ENCODE measurements at places on chromosomes 1 and 21. TPM values are rescaled to one million over a fixed set of nuclear protein-coding genes. Genes with fewer than 3 reads are reported as not detected.

LCE1B gene
- not detected for polyA plus RNA-seq

MSH4 gene
- 0.33 TPM for polyA plus RNA-seq

FAAH gene
- 20.1 TPM for polyA plus RNA-seq

DNA sequence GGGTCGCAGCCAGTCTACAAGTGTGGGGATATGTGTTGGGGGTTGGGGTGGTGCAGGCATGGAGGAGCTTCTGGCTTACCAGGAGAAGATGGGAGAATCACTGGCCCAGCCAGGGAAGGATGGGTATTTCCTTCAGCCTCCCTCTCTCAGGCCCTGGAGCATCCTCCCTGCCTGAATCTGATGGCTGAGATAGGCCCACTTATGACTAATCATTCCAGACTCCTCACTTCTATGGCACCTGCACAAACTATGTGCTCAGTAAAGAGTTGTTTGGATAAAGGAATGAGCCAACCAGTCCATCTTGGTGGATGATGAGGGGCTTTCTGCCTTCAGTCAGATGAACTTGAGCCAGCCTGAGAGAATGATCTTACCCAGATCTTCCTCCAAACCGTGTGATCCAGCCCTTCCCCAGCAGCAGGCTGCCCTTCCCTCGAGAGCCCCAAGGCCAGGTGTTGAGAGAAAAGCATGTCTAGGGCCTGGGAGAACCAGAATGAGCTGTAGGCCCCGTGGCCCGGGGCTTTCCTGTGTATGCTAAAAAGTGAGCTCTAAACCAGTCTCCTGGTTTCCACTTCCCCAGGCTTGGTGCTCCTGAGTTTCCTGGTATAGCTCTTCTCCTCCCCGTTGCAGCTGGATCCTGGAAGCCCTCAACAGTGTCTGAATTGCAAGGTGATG, 1.3 kb downstream of the GPA33 start:
- DNase-seq: no peak

DNA sequence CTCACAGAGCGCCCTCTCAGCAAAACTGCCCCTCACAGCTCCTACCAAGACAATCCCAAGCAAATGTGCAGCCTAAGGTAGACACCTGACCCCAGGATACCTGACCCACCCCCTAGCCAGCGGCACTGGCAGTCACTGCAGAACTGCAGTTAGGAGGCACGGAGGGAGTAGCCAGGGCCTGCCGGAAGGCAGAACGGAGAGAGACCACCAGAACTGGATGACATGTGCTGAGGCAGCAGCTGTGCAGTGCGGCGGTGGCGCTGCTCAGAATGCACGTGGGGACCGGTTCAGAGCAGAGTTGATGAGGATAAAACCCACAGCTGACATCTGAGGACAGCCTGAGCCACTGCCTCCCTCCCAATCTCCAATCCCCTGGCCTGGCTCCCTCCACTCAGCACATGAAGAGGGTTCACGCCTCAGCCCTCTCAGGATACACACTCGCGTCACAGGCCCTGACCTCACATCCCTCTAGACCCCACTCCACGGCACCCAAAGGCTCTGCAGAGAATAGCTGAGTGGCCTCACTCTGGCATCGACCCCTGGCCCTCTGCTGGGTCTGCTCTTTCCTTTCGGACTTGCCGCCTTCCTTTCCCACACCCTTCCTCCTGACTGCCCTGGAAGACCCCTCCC, 29.6 kb downstream of the UBE2G2 start:
- no peak for DNase-seq

DNA sequence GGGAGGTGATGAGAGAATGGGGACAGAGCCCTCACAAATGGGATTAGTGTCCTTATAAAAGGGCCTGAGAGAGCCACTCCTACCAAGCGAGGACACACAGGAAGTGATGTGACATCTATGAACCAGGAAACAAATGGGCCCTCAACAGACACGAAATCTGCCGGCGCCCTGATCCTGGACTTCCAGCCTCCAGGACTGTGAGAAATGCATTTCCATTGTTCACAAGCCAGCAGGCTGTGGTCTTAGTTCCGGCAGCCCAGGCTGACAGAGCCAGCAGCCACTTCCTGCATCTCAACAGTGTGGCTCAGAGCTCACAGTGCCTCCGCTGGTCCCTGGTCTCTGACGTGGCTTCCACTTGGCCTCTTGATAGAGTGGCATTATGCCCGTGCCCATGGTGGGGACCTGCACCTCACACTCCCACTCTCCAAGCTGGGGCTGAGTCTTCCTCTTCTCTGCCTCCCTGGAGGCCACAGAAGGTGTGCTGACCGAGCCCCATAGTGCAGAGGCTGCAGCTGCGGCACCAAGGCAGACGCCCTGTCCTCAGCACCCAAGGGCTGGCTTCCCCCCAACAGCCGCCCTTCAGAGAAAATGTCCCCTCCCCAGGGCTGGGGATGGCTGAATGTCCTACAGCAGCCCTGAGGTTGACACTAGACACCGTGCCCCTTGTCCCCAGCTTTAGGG, 44.9 kb downstream of the ACOT7 start:
- DNase-seq: no peak

DNA sequence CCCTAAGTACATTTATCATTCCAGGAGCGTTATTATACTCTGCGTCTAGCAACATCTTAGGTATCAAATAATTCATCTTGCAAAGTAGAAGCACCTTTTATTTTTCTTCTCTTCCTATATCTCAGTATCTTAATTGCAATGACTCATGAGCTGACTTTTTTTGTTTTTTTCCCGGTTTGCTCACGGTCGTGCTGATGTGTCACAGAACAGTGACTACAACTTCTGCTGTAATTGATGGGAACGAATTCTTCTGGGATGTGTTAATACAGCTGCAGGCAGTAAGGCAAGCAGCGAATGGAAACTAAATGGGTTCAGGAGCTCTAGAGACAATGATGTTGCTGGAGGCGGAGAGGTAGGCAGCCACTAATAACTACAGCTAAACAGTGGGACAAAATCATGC, 89.8 kb upstream of the TMPRSS15 start:
- no peak for DNase-seq

PINK1 gene
- 38.7 TPM for polyA plus RNA-seq

PADI2 gene
- polyA plus RNA-seq: 111 TPM

COQ8A gene
- 78.1 TPM for polyA plus RNA-seq

DNA sequence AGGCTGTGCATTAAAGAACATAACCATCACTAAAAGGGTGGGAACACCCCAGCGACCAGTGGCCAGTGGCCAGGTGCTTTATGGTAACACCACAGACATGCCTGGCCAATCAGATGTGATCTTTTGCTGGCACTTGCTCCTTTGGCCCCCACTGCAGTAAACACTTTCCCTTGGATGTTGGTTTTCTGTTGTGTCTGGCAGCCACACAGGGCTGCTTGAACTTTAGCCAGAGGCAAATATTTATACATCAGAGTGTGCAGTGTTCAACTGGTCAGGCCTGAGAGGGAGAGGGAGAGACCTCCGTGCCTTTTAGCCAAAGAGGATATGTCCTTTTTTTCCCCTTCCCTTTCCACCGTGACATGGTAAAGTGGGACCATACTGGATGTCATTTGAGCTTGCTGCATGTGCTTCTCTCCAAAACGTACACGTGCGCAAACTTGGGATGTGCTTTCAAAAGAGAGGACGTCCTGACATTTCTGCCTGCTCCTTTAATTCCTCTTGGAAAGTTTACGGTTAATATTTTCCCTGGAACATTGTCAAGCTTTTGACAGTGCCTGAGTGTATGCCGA, 101.2 kb downstream of the NFIA start:
- peak; percentile 70 for DNase-seq

- DNase-seq: no peak
Observed at GRCh38 chr1:11539850-11540772, 61.2 kb downstream of the DISP3 start.

- no peak for DNase-seq
Observed at GRCh38 chr1:23576338-23577055, 17.2 kb upstream of the ID3 start.

ADCY10 gene
- polyA plus RNA-seq: 0.18 TPM

- no peak for DNase-seq
Observed at GRCh38 chr1:67570486-67571143, 114.4 kb upstream of the GADD45A start.

GRCh38 chr1:177010211-177010825, 154.2 kb downstream of the ASTN1 start:
- DNase-seq: no peak

- DNase-seq: no peak
Observed at GRCh38 chr1:150869683-150870082, 6.7 kb downstream of the ARNT start.

DNA sequence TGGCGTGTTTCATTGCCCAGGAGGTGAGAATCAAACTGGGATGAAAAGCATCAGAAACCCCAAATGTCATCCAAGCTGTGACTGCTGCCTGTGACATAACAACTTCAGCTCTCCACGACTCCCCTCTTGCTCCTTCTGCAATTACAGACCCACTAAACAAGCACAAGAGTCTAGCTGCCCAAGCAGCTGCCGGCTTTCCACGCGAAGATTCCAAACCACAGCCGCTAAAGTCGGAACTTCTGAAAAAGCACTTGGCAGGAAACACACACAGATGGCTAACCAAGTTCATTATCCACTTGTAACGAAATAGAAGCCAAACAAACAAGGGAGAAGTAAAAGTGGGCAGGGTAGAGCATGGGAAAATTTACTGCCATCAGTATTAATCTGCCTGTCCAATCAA, 198.1 kb downstream of the SLC35F3 start:
- peak; percentile 57 for DNase-seq

DNA sequence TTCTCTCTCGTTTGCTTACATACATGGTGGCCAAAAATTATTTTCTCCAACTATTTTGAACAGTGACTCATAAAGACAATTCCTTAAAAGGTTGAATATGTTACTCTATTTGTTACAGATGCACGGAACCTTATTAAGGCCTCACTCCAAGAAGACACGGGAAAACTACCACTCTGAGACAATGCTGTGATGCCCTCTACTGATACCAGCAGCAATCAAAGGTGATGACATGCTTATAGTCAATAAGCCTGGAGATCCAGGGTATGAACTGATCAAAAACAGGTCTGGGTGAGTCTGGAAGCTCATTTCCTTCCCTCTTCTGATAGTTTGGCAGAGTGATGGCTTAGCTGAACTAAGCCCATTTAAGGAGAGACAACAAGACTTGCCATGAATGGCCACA, 563.0 kb downstream of the LRRIQ3 start:
- no peak for DNase-seq

GRCh38 chr1:97745912-97746311, 174.9 kb downstream of the DPYD start:
- DNase-seq: no peak

DNA sequence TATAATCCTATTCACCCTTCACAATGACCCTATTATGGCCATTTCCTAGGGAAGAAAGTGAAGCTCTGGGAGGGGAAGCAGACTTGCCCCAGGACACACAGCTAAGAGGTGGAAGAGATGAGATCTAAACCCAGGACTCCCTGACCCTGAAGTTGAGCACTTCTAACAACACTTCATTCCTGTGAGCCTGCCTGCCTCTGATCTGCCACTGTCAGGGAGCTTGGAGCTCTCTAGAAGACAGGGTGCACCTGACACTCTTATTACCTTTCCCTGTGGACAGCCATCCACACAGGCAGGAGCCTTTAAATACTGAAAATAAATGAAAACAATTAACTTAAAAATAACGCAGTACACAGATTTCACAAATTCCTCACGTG, 599 bp downstream of the MKNK1 start:
- no peak for DNase-seq

DNA sequence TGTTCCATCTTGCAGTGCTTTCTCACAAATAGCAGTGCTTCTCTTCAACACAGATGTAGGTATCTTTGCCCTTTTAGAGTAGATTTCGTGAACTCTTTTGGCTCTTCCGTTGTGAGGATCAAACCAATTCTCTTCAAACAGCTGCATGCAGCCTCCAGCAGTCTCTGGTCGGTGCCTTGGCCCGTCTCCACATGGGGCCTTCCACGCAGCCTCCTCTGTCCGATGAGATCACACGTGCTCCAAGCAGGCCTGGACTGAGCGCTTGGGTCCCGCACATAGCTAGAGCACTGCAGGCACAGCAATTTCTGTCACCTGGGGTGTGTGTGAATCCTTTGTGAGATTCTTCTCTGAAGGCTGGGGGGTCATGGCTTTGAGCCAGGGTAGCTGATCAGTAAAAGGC, 82.8 kb upstream of the KCNE2 start:
- DNase-seq: no peak

DNA sequence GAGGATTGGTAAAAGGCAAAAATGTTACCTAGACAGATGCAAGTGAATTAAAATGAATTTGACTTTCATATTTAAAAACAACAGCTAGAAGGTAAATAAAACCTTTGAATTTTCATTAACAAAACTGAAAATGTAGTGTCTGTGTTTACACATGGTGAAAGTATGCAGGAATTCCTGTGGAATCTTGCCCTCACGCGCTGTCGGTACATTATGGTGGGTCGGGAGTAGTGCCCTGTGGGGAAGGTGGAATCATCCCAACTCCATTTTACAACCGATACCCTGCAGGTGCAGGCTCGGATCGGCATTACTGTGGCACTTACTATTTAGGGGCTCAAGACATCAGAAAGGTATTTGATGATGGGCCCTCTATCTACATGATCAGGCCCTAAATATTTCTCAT, 197.2 kb upstream of the MAP1LC3C start:
- no peak for DNase-seq

DNA sequence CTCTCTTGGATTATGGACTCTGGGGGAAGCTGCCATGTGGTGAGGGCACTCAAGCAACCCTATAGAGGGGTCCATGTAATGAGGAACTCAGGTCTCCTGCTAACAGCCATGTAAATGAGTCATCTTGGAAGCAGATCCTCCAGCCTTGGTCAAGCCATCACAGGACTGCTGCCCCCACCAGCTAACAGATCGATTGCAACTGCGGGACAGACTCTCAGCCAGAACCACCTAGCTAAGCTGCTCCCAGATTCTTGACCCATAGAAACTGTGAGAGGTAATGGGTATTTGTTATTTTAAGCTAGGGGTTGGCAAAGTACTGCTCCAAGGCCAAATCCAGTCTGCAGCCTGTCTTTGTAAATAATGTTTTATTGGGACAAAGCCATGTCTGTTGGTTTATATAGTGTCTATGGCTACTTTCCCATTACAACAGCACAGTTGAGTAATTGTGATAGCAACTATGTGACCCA, 27.6 kb upstream of the MAP3K7CL start:
- DNase-seq: no peak

- no peak for DNase-seq
Observed at GRCh38 chr1:118989006-118989815, 1.1 kb upstream of the TBX15 start.

CAMSAP2 gene
- 17.6 TPM for polyA plus RNA-seq

DNA sequence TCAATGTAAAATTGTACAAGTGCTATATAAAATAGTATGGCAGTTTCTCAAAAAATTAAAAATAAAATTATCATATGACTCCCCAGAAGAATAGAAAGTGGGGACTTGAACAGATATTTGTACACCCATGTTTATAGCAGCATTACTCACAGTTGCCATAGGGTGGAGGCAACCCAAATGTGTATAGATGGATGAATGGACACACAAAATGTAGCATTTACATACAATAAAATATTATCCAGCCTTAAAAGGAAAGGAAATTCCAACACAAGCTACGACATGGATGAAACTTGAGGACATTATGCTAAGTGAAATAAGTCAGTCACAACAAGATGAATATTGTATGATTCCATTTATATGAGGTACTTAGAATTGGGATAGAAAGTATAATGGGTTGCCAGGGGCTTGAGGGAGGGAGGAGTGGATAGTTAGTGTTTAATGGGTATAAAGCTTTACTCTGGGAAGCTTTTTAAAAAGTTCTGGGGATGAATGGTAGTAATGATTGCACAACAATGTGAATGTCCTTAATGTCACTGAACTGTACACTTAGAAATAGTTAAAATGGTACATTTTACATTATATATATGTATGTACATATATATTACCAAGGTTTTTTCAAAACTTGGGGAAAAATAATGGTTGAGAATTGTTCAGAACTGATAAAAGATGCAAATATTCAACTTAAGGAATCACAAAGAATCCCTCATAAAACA, 53.0 kb upstream of the ADORA3 start:
- DNase-seq: no peak

MECR gene
- 21.5 TPM for polyA plus RNA-seq

GRCh38 chr1:200266871-200267270, 143.0 kb downstream of the ZNF281 start:
- DNase-seq: no peak

All from forelimb muscle (tissue), 1 donor.